T-helper 2 cell treated with Interferon-gamma antibody and Interleukin-4, amounts not matched to agents 5 μg/mL and 100 μg/mL, for 36 hours (primary cell): ENCODE measurements at places on chromosomes 11 and 22.

GRCh38 chr11:39806652-39807051 lies 1652.8 kb downstream of the LRRC4C start:
- H3K27ac ChIP-seq: no peak overlapping the region
- DNase-seq: no peak
- H3K4me3 ChIP-seq: no peak overlapping the region
- no peaks in the 10 kb centered on the region for H3K27me3 ChIP-seq
- no peaks in the 10 kb centered on the region for H3K4me1 ChIP-seq

DNA sequence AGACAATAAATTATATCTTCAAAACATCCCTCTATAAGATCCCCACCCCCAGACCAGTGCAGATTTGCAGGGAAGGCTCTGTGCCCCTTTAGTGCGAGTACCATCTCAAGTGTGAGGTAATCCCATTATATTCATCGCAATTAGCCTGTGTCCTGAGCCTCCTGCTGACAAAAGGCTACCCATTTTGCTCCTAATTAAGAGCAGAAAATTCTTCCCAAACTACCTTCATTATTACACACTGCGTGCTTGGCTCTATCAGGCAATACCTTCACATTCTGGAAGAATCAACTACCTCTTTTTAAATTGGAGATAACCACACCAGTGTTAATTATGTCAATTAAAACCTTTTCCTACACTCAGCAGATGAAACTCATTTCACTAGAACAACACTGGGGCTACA lies 1133.4 kb upstream of the CCDC90B start:
- no peak overlapping the region for H3K4me3 ChIP-seq
- no peak overlapping the region for H3K27ac ChIP-seq
- no peak for DNase-seq
- H3K27me3 ChIP-seq: no peaks in the 10 kb centered on the region

GRCh38 chr11:101291279-101291678 lies 161.7 kb upstream of the PGR start:
- no peaks in the 10 kb centered on the region for H3K4me1 ChIP-seq
- no peaks in the 10 kb centered on the region for H3K36me3 ChIP-seq
- no peak overlapping the region for H3K27ac ChIP-seq
- no peak for DNase-seq

DNA sequence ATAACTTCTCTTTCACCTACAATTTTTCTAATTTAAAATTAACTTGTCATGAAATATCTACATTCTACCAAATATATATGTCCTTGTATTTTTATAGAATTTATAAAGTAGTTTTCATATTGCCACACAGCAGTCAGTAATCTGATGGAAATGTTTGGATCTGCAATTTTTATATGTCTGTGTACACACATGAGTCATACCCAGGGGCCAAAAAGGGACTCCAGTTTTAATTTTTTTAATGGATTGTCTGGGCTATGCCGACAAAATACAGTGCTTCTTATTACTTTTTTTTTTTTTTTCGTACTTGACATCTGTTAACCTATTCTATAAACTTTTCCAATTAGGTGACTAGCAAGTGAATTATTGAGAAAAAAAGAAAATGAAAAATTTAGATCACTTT lies 6.3 kb downstream of the GUCY1A2 start:
- no peak overlapping the region for H3K27ac ChIP-seq
- no peak overlapping the region for H3K4me3 ChIP-seq

DNA sequence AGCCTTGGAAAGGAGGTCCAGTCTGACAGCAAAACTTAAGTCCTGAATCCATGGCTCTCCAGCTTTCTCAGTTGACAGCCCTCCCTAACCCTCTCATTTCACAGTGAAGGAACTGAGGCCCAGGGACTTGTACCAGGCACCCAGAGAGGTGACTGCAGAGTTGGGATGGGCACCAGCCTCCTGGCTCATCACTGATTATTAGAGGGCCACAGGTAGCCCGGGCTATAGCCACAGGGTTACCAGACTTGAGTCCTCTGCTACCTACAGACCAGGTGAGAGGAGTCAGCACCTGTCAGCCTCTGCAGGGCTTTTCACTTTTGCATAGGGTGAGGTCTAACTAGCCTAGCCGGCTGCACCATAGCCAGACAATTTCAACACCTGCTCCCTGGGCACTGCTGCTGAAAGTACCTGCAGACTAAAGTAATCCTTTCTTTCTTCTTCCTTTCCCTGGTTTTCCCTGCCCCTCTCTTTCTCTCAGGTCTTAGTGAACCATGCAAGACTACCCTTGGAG lies 37.6 kb downstream of the SYT13 start:
- H3K4me1 ChIP-seq: peaks cover 4% of the 10 kb centered on the region
- no peak overlapping the region for H3K4me3 ChIP-seq
- peaks cover 3% of the 10 kb centered on the region for H3K27me3 ChIP-seq

DNA sequence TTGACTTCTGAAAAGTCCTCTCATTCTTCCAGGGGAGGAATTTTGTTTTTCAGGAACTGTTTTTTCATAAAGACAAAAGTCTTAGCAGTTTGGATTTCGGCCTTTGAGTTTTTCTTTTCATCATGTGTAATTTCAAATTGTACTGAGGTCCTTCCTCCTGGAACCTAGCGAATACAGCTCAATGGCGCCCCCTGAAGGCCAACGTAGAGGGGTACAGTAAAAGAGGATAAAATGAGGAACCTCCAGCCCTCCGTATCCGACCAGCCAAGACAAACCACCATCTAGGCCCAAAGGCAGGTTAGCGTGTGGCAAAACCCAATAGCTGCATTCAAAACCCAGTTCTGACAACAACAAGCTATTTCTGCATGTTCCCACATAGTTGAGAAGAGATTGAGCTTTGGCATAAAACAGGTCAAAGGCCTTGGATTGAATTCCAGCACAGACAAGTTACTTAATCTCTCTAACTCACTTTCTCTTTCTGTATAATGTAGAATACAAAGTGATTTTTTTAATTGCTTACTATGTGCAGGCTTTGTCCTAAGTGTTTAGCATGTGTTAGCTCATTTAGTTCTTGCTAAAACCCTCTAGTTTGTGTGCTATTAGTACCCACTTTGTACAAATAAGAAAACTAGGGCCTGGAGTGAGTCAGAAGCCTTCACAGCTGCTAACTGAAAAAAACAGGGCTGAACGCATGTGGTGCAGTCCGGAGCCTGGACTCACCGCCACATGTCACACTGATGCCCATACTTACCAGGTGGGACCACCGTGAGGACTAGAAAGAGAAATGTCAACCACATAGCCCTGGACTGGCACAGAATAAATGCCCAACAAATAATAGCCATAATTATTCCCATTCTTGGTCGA lies 43.2 kb upstream of the ETS1 start:
- peaks cover 60% of the 10 kb centered on the region for H3K4me1 ChIP-seq
- DNase-seq: peak; percentile 79
- H3K27ac ChIP-seq: peak overlapping the region; percentile 44
- H3K36me3 ChIP-seq: peaks cover 1% of the 10 kb centered on the region
- peak overlapping the region; percentile 70 for H3K4me3 ChIP-seq

DNA sequence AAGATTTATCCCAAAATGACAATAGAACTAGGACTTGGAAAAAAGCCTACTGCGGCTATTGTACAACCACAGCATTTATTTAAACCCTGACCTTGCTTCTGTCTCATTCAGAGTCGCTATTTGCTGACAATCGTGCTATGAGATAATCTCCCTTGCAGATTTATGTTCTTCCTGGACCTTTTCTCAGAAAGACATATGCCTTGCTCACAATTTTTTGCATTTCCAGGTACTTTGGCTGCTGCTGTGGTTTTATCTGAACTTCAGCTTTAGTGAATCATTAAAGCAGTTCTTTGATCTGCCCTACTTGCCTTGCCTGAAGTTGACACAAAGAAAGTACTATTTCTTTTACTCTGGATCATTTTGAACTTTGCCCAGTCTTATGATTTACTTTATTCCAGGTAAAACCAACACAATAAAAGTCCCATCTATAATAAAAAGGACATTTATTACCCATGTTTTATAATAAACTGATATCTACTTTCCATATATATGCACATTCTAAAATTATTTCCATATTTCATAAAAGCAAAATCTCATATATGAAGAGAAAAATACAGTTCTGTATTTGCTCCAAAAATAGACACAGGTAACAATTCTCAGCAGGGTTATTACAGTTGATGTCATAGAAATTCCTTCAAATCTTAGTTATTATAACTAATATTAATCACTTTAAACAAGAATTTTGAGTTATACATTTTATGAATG lies 63.4 kb upstream of the CARD18 start:
- no peak overlapping the region for H3K27ac ChIP-seq
- H3K4me3 ChIP-seq: no peak overlapping the region
- no peaks in the 10 kb centered on the region for H3K36me3 ChIP-seq
- peaks cover 5% of the 10 kb centered on the region for H3K4me1 ChIP-seq
- DNase-seq: no peak

GRCh38 chr22:42074132-42074811 lies at the start of gene PHETA2:
TSS of gene PHETA2 (plus strand) at chr22:42074248. CDS start at chr22:42077294, 3,046 bp downstream.
- DNase-seq: peak; percentile 52
- H3K27me3 ChIP-seq: no peaks in the 10 kb centered on the region
- H3K4me1 ChIP-seq: peaks cover 38% of the 10 kb centered on the region
- peak within 1 kb of the TSS; percentile 76 for H3K4me3 ChIP-seq
- no peaks in the 10 kb centered on the region for H3K36me3 ChIP-seq
- peak within 1 kb of the TSS; percentile 79 for H3K27ac ChIP-seq

DNA sequence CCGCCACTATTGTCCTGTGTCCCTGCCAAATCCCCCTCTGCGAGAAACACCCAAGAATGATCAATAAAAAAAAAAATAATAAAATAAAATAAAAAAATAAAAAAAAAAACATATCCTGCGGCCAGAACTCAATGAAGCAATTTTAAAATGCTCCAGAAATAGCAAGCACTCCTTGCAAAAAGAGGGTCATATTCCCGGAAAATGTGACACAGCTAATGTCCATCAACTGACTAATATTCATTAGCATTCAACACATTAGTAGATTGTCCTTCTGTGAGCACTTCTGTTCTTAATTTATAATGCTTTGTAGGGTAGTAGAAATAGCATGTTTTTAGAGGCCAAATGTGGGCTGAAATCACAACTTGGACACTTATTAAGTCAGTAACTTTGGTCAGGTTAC lies 252.3 kb upstream of the SESN3 start:
- no peaks in the 10 kb centered on the region for H3K27me3 ChIP-seq
- H3K36me3 ChIP-seq: peaks cover 3% of the 10 kb centered on the region
- no peak for DNase-seq
- no peak overlapping the region for H3K4me3 ChIP-seq
- H3K4me1 ChIP-seq: no peaks in the 10 kb centered on the region

GRCh38 chr11:17765356-17766072 lies 30.9 kb downstream of the KCNC1 start:
- no peak overlapping the region for H3K27ac ChIP-seq
- no peak for DNase-seq
- no peaks in the 10 kb centered on the region for H3K27me3 ChIP-seq
- H3K36me3 ChIP-seq: no peaks in the 10 kb centered on the region

DNA sequence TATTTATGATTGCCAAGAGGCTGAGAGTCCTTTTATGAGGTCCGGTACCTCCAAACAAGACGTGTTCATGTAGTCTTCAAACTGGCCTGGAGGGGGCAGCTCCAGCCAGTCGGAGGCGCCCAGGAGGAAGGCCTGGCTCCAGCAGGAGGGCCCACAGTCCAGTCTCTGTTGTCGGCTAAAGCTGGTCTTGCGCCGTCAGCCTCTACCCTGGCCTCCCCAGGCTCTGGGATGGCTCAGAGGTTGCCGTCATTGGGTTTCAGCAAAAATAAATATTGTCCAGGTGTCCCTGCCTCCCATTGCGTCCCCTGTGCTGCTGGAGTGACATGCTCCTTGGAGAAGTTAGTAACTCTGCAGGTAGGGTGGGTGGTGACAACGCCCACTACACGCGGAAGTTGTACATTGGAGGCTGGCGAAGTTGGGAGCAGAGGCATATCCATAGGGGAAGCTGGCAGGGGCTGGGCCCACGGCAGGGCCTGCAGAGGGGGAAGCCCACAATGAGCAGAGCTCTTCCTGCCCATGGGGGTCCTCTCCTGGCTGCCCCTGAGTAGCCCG lies 1.0 kb upstream of the SLC25A1 start:
- peak overlapping the region; percentile 83 for H3K4me3 ChIP-seq
- H3K4me1 ChIP-seq: peaks cover 19% of the 10 kb centered on the region
- DNase-seq: peak; percentile 49
- H3K36me3 ChIP-seq: no peaks in the 10 kb centered on the region
- peak overlapping the region; percentile 72 for H3K27ac ChIP-seq
- peaks cover 2% of the 10 kb centered on the region for H3K27me3 ChIP-seq

GRCh38 chr11:32316858-32317642 lies 118.3 kb downstream of the WT1 start:
- H3K36me3 ChIP-seq: no peaks in the 10 kb centered on the region
- peaks cover 5% of the 10 kb centered on the region for H3K4me1 ChIP-seq
- DNase-seq: no peak
- no peak overlapping the region for H3K4me3 ChIP-seq
- peaks cover 9% of the 10 kb centered on the region for H3K27me3 ChIP-seq
- no peak overlapping the region for H3K27ac ChIP-seq

DNA sequence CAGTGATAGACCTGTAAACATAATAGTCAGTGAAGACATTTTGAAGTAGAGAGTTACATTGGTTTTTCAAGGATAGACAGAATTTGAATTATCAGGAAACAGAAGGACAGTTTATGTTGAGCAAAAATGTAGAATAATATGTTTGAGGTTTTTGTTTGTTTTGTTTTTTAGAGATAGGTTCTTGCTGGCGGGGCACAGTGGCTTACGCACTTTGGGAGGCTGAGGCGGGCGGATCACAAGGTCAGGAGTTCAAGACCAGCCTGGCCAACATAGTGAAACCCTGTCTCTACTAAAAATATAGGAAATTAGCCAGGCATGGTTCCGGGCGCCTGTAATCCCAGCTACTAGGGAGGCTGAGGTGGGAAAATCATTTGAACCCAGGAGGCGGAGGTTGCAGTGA lies 35.6 kb downstream of the BCL2L13 start:
- H3K27me3 ChIP-seq: no peaks in the 10 kb centered on the region
- no peak overlapping the region for H3K27ac ChIP-seq
- no peak for DNase-seq
- H3K4me3 ChIP-seq: no peak overlapping the region
- peaks cover 9% of the 10 kb centered on the region for H3K36me3 ChIP-seq

GRCh38 chr11:70159627-70160570 lies 43.2 kb upstream of the FADD start:
- no peak overlapping the region for H3K4me3 ChIP-seq
- no peaks in the 10 kb centered on the region for H3K27me3 ChIP-seq
- H3K36me3 ChIP-seq: no peaks in the 10 kb centered on the region
- H3K27ac ChIP-seq: no peak overlapping the region
